Midbrain (tissue), 1 donor: ENCODE measurements at places on chromosomes 12 and 14.

DNA sequence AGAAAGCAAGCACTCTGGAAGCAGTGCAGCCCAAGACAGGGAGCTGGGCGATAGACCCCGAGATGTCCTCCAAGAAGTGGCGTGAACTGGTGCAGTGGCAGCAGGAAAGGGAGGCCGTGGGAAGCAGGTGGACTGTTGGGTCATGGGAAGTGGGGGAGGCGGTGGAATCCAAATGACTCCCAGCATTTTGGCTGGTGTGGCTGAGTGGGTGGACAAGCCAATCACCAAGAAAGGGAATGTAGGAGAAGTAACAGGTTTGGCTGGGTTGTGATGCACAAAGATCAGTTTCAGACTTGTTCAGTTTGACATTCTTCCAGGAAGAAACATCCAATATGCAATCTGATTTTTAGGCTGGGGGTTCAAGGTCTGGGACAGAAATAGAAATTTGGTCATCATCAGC, 46.0 kb upstream of the KTN1 start:
- no peak for DNase-seq

DNA sequence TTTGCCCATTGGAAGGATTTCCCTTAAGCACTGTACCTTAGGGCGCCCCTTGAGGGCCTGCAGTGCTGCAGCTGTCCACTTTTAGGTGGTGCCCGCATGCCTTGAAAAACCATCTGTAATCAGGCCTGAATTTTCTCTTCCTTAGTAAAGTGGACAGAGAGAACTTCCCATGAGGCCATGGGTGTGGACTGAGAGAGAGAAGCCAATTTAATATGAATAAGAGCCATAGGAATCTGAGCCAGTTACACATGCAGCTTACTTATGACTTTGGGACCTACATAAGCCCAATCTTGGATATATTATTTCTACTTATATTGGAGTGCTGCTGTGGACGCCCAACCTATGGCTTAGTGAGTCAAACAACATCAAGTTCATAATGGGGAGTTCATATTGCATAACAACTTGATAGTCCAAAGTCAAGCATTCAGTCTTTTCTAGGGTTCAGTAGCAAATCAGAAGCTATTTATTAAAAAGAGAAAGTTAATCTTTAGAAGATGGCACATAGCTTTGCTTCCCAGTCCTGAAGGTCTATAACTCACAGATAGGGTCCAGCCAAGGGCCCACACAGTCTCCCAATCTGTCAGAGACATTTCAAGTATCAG, 11.1 kb upstream of the ETV6 start:
- DNase-seq, result no peak

DNA sequence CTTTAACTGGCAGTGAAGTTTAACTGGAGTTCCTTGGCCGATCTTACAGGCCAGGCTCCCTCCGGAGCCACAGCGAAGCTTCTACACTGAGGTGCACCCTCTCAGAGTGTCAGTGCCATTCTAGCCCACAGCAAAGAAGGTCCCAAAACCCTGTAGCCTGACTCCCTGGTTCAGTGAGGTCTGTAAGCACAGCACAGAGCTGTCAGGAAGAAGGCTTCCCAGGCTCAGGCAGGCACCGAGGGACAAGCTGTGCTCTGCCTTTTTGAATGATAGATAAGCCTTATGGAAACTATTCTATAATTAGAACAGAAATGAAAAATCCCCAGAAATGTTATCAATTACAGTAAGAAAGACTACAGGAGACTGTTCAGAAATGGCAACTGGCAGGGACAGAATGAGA, 40.2 kb downstream of the MOK start:
- no peak for DNase-seq

DNA sequence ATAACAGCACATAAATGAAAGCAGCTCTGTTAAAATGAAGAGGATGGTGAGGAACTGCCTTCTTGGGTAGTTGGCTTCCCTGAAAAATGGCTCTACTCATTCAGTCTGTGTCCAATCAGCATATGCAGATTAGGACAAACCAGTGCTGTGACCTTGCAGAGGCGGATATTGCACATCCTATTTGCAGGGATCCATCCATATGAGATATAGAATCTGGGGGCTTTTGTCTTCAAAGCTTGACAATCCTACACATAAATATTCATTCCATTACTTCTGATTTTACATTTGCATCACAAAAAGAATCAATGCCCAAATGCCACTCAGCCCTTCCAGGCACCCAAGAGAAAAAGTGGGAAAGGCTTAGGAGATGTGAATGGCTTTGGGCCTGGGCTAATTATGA, 383.7 kb downstream of the EMP1 start:
- DNase-seq, result no peak

DNA sequence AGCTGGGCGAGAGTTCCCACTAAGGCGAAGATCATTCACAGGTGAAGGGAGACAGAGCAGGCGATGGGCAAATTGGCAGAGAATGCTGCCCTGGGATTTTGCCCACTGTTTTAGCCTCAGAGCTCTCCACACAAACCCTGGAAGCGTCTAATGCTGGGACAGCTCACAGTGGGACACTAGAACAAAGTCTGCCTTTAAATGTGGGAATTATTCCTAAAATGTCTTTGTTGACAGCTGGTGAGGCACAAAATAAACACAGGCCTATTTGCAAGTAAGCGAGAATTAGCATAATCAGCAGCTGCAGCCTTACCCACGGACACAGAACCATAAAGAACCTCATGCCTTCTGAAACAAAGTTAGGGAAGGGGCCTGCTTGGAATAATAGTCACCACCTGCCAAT, 824.5 kb downstream of the AACS start:
- DNase-seq, result peak; percentile 20

DNA sequence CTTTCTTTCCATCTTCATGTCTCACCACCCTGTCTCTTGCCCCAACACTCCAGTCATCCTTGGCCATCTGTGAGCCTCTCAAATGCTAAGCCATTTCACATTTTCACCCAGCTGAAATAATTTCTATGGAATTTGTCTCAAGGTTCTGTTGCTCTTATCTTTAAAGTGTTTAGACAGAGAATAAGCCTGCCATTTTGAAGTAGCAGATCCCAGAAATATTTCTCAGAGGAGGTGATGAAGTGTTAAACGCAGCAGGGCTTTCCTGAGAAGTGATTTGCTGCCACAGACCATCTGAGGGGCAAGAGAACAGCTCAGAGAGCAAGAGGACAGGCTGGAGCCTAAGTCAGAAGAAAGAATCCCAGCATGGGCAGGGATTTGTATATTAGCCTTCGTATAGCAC, 71.6 kb upstream of the CLMN start:
- DNase-seq, result no peak

DNA sequence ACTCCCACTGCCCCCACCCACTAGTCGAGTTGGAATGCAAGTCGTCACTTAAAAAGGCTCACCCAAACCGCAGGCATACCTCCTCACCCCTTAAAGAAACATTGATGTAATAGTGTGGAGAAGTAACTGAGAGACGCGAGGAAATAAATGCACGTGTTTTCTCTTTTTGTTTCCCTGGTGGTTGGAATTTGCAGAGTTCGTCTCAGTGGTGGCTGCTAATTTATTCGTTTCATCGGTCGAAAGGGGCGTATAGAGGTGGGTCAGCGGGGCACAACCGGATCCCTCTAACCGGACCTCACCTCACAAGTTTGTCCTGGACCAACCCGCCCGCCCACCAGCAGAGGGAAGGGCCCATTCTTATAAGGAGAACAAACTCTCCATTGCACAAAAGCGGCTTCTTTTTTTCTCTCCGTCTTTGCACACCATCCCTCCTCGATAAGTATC, 5.0 kb upstream of the NPAS3 start:
- DNase-seq, result no peak

DNA sequence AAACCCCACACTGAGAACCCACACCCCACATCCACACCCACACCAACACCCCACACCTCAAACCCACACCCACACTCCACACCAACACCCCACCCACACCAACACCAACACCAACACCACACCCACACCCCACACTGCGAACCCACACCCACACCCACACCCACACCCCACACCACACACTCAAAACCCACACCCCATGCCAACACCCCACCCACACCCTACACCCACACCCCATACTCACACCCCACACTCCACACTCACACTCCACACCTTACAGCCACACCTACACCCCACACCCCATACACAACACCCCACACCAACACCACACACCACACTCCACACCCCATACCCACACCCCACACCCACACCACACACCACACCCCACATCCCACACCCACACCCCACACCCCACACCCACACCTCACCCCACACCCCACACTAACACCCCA, 38.0 kb downstream of the TMEM120B start:
- no peak for DNase-seq

DNA sequence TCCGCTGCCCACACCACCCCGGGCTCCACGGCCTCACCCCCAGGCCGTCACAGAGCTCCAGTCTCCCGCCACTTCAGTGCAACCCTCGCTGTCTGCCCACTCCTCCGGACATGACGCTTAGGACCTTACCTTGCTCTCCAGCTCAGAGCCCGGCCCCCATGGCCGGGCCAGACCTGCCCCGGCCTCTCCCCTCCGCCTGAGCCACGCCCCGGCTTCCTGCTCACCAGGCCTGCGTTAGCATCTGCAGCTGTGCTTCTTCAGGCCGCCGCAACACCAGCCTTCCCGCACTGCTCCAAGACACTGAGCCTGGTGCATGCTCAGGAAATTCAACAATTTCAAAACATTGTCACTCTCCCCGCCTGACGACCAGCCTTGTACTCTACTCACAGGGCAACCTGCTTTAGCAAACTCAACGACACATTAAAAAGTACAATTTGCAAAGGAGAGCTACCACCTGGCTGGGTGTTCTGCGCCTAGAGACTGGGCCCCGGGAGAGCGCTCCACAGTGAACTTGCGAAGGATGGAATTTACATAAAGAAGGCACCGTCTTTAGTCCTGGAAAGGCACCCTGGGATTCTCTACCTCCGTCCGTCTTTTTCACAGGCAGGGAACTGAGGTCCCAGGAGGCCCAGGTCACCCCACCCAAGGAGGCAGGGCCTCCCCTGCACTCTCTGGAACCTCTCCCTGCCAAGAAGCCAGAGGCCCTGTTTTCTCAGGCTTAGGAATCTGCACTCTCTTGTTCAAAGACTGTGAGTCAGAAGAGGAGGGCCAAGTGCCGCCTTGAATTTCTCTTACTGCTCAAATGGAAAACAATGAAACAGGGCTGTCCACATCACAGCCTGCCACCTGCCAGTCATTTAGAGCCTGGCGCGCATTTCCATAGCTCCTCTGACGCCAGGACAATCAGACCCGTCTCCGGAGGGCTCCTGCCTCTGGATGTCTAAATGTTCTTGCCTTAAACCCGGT, 51.3 kb downstream of the STX2 start:
- no peak for DNase-seq

GRCh38 chr14:65414961-65415589, 2.5 kb downstream of the FUT8 start:
- DNase-seq, result peak; percentile 34

DNA sequence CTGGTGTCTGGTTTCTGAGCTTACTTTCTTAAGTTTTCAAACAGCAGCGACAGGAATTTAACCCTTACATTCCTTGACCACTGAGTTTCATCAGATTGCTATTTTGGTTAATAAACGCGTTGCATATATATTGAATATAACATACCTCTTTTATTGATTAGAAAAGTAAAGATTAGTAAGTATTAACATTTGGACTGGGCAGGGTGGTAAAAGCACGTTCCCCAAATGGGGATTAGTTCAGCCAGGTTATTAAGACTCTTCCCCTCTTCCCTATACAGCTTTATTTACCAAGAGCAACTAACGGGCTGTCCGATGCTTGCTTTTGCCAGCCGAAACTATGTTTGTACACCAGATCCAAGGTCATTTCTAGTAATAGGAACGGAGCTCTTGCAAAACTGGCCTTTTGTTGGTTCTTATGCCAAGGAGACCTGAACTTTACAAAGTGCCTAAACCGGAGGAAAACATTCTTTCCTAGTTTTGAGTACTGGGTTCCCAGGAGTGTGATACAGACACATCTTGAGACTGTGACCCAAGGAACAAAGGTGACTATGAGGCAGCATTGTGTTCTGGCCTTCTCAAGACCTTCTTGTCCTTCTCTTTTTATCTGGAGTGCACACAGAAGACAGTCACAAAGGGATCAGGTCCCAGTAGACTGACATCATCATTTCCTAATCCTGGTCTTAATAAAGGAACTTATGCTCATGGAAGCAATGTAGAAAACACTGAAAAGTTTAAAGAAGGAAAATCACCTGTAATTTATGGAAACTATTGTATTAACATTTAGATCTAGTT, 2.6 kb downstream of the GLRX5 start:
- DNase-seq, result no peak

DNA sequence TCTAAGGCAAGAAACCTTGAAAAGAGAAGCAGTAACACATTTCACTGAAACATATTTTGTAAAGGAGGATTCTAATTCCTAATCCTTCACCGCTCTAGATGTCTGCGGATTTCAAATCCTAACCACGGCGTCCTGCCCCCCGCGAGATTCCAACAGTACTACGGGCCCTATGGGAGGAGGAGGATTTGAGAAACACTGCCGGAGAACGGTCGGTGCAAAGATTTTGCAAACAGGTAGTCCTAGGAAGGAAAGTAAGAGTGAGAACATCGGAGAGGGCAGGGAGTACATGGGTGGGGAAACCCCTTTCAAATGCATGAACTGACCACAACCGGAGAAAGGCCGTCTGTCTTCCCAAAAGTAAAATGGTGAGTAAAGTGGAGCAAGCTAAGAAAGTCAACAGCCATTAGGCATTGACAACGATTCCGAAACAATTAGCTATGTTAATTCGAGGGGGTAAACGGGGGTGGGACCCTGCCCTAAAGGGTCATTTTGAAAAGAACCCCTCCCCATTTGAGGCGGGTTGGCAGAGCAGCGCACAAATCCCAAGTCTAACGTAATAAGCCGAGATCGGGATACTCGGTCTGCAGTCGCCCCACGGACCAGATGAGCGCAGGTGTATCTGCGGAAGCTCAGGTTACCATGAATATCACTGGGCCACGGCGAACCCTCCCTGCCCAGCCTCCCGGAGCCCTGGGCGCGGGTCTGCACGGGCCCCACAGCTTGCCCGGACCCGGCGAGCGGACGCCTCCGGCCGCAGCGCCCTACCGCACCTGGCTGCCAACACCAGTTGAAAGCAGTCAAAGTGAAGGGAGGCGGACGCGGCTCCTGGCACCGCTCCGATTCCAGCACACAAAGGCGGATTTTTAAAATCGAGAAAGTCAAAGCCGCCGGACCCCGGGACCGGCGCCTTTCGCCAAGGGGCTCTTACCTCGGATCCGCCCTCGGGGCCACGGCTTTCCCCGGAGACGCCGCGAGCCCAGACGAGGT, 662 bp downstream of the EPS8 start:
- DNase-seq, result peak; percentile 75

GRCh38 chr12:24363177-24363754, 413.8 kb upstream of the SOX5 start:
- DNase-seq, result no peak

DNA sequence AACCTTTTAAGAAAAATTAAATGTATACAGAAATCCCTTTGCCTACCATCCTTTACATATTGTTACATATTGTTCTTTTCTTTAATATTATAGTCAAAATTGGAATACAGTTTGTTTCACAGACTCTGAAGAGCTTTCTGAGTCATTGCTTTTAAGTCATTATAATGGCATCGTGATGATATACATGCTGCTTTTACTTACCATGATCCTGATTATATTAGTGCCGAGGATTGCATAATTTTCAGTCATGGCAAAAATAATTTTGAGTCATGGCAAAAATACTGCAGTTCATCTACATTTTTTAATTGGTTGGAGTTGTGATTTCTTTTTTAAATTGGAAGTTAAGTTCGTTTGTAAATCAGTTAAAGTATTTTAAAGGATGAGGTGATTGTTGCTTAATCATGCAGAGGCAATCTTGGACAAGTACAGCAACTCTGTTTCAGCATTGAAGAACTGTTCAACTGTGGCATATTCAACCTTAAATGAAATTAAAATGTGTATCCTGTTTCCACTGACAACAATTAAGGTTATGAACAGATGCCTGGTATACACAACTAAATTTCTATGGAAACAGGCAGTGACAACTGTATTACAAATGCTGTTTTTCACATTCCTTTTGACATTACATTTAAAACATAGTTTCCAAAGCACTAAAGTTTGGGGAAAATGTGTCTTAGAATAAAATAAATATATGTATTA, 142.3 kb downstream of the PCNX1 start:
- DNase-seq, result no peak
